ENCODE measurements at places on chromosomes 3 and 15.

DNA sequence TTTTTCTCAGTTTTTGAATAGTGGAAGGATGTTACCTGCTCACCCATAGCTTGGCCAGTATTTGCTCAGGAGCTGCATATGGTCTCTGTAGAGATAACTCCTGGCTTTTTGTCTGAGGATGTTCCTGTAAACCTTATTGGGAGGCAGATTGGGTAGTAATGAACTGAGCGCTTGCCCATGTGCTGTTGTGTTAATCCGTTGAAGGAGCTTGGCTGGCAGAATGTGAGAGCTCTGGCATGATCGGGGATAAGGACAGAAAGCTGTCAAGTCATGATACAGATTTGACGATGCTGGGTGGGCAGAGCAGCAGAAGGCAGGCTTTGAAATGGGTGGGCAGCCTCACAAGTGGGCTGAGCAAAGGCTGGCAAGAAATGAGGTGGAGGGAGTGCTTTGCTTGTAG lies 27.4 kb downstream of the SH3GL3 start:
- DNase-seq = no peak

DNA sequence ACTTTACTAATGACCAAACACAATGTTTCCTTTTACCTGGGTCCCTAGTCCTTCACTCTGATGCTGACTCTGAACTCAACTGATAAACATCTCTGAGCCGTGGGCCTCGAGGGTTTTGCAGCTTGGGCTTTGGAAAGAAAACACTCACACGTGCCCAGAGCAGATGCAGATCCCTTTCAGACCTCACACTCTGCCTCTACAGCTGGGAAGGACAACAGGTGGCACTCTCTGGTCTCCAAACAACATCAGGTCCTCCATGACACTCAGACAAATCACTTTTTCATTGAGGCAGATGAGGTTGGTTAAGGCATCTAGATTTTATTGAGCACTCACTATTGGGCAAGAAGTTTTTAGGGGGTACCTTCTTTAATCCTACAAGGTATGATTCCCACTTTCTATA lies 64.7 kb upstream of the NTRK3 start:
- DNase-seq = no peak

DNA sequence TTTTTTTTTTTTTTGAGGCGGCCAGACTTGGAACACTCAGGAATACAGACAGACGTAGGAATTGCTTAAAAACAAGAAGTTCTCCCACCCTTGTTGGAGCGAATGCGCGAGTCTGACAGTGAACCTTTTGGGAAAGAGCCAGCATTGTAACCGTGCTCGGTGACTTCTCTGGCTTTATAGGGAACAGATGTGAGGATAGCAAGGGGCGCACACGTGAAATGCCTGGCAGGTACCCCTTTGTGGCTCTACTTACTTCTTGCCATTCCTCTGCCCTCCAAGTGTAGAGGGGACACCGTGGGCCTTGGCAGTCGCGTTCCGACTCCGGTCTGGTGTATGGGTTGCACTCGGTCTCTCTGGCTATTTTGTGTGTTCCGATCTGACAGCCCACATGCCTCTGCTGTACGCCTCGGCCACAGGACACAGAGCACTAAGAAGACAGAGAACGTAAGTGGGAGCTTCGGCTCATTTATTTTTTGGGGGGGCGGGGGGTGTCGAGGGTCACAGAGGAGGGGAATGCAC lies 126.4 kb downstream of the ADAMTS9 start:
- no peak for DNase-seq

DNA sequence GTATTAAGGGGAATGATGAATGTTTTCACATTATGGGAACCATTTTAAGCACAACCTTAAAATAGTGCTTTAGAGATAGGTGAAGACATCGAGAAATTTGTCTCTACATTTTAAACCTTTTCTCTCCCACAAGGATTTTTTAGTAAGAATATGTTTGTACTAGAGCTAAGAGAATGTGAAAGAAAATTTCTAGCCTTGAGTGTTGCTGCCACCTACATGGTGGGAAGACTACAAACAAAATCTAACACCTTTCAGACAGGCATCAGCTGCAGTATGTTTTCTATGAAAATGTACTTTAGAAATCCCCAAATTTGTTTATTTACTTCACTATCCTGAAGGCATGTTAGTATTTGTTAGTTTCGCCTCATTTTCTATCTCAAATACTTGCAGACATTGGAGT lies 247.4 kb downstream of the WDR72 start:
- no peak for DNase-seq

GRCh38 chr15:69719527-69720240 lies 267.1 kb downstream of the RPLP1 start:
- peak; percentile 43 for DNase-seq

- no peak for DNase-seq
Measured at GRCh38 chr3:179732661-179733348, 80.0 kb downstream of the USP13 start.

DNA sequence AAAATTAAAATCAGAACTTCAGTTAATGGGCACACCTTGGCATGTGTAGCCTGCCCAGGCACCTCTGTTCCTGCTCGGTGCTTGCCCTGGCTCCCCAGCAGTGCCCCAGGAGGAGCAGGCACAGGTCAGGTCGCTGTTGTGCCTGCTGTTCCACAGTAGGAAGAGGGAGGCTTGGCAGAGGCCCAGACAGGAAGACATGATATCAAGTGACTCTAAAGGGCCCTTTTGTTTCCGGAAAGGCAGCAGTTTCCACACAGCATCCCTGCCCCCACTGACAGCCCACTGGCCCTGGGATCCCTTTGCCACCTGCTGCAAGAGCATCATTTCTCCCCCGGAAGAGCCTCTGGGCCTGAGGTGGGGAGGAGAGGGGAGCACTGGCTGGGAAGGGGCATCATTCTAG lies 40.5 kb upstream of the HES1 start:
- DNase-seq = no peak

- no peak for DNase-seq
Measured at GRCh38 chr15:27845535-27846369, 253.4 kb downstream of the OCA2 start.

- DNase-seq = no peak
Measured at GRCh38 chr3:136838641-136839555, 20.0 kb downstream of the SLC35G2 start.

GRCh38 chr3:98589331-98590036 lies 3.9 kb downstream of the CPOX start:
- no peak for DNase-seq

GRCh38 chr3:36403661-36404060 lies 23.4 kb downstream of the STAC start:
- no peak for DNase-seq

DNA sequence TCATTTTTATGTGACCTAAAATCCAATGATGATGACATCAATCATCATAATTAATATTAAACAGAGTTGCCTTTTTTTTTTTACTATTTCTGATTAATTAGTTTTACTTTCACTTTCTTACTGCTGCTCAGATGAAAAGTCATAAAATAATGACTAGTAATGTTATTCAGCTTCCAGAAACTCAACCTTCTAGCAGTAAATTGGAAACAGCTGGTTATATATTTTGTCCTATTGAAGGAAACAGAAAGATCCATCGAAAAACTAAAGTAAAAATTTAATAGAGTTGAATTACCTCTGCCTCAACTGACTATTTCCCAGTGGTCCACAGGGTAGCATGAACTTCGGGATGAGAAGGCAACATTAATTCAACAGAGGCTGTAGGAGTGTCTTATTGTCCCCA lies 107.1 kb upstream of the PTX3 start:
- DNase-seq = no peak

DNA sequence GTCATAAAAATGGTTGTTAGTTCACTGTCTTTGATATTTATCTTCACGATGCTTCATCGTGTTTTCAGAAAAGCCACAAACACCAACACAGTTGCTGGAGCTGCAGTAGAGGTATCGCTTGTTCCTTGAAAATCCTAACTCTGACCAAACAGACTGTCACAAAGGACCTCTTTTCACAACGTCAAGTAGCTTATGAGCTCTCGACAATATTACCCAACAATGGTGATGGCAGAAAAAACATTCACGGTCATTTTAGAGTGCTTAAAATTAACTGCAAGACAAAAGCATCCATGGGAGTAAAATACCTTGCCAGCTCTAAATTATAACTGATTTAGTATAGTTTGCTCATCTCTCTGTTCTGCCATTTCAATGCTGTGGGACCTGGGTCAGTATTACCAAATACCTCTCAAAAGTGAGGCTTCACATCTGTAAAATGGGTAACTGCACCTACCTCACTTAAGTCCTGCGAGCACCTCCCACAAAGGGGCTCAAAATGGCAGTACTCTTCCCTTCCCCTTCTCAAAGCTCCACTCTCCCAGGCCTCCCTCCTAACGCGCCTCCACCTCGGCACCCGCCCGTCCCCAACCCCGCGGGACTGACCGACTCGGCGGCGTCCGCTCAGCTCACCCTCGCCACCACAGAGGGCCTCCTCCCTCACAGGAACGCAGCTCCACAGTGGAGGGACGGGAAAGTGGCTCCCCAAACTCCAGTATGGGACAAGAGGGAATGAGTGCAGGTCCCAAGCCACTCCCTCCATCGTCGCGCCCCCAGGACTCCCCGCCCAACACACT lies 546 bp downstream of the TRIM59 start:
- no peak for DNase-seq

DNA sequence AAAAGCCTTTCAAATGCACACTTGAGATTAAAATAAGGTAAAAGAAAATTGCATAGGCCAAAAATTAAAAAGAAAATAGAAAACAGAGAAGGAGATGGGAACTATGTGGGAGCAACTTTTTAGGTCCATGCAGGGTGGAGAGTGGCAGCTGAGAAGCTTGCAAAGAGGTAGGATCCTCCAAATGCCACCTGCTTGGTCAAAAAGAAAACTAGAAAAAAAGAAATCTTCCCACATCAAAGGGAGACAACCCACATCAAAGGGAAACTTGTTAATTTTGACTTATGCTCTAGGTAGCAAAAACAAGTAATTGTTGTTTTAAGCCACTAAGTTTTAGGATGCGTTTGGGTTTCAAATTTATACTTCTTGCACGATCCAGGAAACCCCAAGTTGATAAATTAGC lies 342.9 kb downstream of the IL20RB start:
- no peak for DNase-seq

GRCh38 chr15:62208367-62208766 lies 43.3 kb upstream of the C2CD4B start:
- no peak for DNase-seq

DNA sequence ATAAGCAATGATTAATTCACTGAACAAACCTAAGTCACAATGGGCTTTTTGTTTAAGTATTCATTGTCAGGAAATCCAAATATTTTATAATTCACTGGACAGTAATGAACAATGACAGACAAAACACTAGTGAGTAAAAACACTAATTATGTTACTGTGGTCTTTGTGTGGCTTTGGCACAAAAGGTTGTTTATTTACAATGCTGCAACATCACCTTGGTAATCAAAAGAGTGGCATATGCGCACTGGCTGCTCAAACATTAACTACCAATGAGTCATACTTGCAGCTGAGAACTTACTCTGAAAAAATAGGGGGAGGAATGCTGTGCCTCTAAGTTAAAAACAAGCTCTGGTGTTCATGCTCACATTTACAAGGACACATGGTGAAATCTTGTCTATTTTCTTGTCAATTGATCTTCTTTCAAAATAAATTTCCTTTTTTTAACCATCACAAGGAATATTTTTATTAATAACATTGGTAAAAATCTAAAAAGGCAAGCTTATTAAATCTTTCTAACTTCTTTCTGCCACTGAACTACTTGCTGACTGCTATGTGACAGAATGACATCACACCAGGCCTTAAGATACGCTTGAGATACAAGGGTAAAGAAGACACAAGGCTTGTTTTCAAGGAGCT lies 85.2 kb upstream of the PPIB start:
- DNase-seq = no peak

GRCh38 chr3:132730891-132731580 lies 8.8 kb upstream of the NPHP3 start:
- no peak for DNase-seq

- DNase-seq = no peak
Measured at GRCh38 chr3:50417637-50418033, 58.3 kb upstream of the TMEM115 start.

GRCh38 chr3:100606894-100607512 lies 2.4 kb upstream of the ADGRG7 start:
- no peak for DNase-seq

GRCh38 chr3:156721687-156722618 lies 47.6 kb downstream of the TIPARP start:
- DNase-seq = no peak

DNA sequence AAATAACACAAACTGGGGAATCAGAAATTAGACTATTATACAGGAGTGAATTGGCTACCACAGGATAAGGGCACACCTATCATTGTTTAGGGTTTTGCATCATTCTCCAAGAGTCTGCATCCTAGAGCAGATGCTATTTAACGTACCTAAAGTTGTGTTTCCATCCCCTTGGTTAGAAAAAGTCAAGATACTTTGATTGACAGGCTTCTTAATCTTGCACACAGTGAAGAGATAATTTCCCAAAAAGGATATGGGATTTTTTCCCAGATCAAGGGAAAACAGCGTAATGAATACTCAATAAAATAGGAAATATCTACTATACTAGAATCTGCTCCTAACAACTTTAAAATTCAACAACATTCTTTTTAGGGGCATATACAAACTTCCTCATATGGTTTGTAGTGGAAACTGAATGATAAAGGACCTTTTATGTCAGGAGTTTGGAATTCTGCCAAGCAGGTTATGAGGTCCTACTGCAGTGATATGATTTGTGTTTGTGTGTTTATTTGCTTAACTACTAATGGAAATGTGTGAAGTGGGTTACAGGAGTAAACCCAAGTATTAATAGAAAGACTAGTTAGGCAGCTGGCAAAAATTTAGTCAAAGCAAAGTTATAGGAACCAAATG lies 124.1 kb upstream of the MME start:
- no peak for DNase-seq

DNA sequence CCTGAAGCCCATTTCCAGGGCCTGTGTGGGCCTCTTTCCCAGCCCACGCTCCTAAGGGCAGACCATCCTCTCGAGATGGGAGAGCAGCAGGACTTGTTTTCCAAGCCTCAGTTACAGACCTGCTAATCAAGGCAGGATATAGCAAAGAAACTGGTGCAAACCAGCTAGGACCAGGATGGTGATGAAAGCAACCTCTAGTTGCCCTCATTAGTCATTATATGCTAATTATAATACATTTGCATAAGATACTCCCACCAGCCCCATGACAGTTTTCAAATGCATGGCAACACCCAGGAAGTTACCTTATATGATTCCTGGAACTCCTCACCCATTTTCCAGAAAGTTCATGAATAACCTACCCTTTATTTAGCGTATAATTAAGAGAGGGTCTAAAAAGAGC lies 34.4 kb upstream of the TRH start:
- no peak for DNase-seq

GRCh38 chr3:127426444-127427153 lies 138.8 kb upstream of the PRR20G start:
- no peak for DNase-seq

DNA sequence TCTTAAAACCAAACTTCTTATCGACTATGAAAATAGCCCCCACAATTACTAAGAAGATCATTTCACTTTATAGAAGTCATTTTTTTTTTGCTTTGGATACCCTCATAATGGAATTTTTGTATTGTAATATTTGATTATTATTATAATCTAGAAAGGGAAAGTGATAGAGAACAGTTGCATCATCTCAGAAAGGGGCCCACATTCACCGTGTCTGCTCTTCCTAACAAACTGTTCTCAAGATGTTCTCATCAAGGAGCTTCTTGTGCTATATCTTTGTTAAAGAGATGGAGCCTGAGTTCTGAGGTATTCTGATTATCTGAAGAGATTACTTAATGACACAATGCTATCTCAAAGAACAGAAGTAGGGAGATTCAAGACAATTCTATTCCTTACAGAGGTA lies 49.3 kb downstream of the MME start:
- no peak for DNase-seq

- no peak for DNase-seq
Measured at GRCh38 chr3:136624894-136625815, 127.0 kb downstream of the STAG1 start.

- no peak for DNase-seq
Measured at GRCh38 chr3:129324855-129325254, 46.2 kb downstream of the HMCES start.

Data from stimulated activated CD8-positive, alpha-beta memory T cell treated with anti-CD3 and anti-CD28 coated beads, Interleukin-4, amount 100 ng/mL, for 1 hour (primary cell).